Brain pericyte (primary cell): ENCODE measurements at places on chromosomes 16 and 17.

- DNase-seq: no peak
Measured at GRCh38 chr17:74950207-74950606, 14.5 kb downstream of the OTOP3 start.

- DNase-seq: no peak
Measured at GRCh38 chr17:60989846-60990245, 312.2 kb downstream of the BCAS3 start.

- no peak for DNase-seq
Measured at GRCh38 chr17:81426393-81427172, 31.3 kb downstream of the BAHCC1 start.

DNA sequence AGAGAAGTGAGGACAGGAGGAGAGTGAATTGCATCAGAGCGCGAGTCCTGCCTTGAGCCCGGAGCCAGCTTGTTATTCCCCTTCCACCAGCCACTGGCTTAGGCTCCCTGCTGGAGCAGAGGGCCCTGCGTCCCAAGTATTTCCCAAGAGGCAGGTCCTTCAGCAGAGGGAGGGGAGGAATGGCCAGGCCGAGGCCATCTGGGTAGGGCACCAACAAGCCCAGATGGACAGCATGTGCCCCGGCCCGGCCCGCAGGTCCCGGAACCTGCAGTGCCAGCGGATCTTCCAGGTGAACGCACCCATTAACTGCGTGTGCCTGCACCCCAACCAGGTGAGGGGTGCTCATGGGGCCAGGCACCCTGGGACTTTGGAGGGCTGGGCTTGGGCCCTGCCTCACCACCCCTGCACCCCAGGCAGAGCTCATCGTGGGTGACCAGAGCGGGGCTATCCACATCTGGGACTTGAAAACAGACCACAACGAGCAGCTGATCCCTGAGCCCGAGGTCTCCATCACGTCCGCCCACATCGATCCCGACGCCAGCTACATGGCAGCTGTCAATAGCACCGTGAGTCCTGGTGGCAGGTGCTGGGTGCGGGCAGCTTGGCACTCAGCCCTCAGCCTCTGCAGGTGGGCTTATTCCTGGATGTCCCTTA lies 1.7 kb downstream of the MLST8 start:
- DNase-seq: no peak

GRCh38 chr16:28219282-28219681 lies 7.5 kb upstream of the XPO6 start:
- no peak for DNase-seq

- no peak for DNase-seq
Measured at GRCh38 chr16:5216441-5217080, 119.0 kb upstream of the EEF2KMT start.
